ENCODE measurements at places on chromosomes 6 and 20.

GRCh38 chr6:165939047-165939446, 228.6 kb downstream of the TBXT start:
- no peak for DNase-seq

DNA sequence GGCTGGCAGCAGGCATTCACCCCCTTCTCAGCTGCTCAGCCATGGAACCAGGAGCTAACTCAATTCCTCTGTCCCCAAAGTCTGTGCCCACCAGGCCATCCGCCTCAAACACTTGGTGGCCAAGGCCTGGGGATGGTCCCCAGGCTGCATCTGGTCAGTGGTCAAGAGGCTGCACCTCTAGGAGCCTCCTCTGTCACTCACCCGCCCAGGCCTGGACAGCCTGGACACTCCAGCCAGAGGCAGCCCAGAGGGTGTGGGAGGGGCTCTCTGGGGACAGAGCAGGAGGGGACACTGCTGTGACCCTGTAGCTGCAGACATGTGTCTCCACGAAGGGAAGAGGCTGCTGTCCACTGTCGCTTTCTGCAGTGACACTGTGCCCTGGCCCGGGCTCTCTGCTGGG, 416.6 kb upstream of the SULF2 start:
- DNase-seq: no peak

DNA sequence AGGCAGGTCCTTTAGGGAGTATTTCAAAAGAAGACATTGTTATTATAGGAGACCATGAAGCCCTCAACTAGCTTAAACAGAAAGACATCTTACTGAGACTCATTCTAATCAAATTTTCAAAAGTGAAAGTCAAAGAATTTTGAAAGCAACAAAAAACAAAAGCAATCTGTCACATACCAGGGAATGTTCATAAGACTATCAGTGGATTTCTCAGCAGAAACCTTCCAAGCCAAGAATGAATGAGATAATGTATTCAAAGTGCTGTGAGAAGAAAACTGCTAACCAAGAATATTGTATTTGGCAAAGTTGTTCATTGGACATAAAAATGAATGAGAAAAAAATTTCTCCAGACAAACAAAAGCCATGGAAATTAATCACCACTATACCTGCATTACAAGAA, 48.2 kb upstream of the FUT9 start:
- no peak for DNase-seq

DNA sequence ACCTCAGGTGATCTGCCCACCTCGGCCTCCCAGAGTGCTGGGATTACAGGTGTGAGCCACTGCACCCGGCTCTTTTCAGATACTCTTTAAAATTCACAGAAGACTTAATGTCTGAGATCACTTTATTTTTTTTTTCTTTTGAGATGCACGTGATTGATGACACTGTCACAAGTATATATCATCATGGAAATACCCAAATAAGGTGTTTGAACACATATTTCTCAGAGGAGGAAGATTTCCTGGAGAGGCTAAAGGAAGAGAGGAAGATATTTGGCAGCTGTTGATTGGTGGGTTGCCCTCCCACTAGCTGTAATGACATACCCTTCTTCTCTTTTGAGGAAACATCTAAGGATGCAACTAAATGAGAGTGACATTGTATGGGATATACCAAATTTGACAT, 225.9 kb upstream of the CITED2 start:
- peak; percentile 31 for DNase-seq

DNA sequence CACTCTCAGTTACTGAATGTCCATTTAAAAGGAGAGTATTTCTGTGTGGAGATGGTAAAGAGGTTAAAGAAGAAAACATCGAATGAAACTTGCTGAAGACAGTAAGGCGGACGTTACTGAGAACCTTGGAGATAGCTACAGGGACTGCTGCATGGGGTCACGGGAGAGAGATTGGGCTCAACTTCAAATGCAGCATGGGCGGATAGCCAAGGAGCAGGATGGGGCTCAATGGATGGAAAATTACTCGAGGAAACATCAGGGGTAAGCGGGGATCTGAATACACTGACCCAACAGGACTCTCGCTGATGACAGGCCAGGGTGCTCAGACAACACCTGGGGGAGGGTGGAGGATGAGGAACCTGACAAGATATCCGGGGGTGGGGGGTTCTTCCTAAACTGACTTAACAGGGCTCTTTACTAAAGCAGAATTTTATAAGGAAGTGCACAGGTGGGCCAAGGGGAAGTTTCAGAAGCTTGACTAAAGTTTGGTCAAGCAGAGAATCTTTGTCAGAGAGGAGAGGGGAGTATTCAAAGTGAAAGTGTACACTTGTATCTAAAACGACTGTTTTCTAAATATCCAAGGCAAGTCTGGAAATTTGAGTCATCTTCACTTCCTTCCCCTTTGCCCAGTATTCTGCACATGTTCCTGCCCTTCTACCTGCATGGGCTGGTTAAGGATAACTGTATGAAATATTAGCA, 22.8 kb downstream of the ECT2L start:
- peak; percentile 24 for DNase-seq

- DNase-seq: no peak
These were observed 48.1 kb downstream of the TCP11 start for GRCh38 chr6:35093118-35093445.

DNA sequence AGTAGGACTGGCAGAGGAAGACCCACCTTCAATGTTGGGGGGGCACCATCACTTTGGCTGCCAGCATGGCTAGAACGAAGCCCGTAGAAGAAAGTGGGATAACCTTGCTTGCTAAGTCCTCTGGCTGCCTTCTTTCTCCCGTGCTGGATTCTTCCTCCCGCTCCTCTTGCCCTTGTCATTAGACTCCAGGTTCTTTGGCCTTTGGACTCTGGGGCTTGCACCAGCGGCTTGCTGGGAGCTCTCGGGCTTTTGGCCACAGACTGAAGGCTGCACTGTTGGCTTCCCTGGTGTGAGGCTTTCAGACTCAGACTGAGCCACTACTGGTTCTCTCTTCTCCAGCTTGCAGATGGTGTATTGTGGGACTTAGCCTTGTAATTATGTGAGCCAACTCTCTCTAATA, 28.2 kb downstream of the GSTA2 start:
- no peak for DNase-seq

- DNase-seq: no peak
These were observed 190.2 kb upstream of the SNX9 start for GRCh38 chr6:157632821-157633220.

- DNase-seq: peak; percentile 34
These were observed 4.2 kb downstream of the DUSP22 start for GRCh38 chr6:296151-297122.

DNA sequence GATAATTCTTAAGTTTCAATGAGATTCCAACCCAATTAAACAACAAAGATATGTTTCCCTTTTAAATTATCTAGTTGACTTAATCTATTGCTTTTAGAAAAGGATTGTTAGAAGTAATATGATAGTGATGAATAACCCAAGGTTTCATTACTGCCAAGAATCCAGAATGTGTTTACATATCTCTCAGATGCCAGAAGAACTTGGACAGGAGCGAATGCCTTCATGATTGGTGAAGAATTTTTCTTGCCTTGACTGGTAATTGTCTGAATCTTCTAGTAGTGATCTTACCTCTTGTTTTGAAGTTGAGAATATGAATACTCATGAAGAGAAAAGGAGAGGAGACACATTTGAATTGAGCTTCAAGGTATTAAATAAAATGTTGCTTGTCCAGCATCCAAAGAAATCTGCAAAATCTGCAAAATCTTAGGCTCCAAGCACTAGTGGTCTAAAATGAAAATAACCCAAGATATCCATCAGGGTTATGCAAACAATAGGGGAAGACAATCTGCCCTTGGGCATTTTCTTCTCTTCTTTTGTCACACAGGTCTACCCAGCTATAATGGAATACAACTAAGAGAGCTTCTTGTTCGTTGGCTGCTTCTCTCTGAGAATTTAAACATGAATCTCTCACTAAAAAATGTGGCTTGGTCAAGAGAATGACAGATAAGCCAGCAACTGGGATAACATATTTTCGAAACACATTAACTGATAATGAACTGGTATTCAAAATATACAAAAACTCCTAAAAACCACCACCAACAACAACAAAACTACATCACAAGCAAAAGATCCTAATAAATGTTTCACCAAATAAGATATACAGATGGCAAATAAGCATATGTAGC, 928.9 kb downstream of the EYS start:
- no peak for DNase-seq

GRCh38 chr20:24960302-24960801, 11.3 kb downstream of the CST7 start:
- no peak for DNase-seq

- no peak for DNase-seq
These were observed 355.4 kb downstream of the CDH26 start for GRCh38 chr20:60313614-60314013.

- DNase-seq: peak; percentile 75
These were observed 31.7 kb upstream of the UBR2 start for GRCh38 chr6:42532038-42532669.

GRCh38 chr20:61046721-61047351, 205.2 kb upstream of the CDH4 start:
- no peak for DNase-seq

DNA sequence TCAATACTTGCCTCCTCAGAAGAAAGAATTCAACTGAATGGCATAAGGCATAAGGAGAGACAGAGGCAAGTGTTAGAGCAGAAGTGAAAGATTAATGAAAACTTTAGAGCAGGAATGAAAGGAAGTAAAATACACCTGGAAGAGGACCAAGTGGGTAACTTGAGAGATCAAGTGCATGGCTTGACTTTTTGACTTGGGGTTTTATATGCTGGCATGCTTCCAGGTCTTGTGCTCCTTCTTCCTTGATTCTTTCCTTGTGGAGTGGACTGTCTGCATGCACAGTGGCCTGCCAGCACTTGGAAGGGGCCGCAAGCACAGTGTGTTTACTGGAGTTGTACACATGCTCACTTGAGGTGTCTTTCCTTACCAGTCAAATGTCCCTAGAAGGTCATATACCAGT, 222.1 kb upstream of the UFL1 start:
- no peak for DNase-seq

DNA sequence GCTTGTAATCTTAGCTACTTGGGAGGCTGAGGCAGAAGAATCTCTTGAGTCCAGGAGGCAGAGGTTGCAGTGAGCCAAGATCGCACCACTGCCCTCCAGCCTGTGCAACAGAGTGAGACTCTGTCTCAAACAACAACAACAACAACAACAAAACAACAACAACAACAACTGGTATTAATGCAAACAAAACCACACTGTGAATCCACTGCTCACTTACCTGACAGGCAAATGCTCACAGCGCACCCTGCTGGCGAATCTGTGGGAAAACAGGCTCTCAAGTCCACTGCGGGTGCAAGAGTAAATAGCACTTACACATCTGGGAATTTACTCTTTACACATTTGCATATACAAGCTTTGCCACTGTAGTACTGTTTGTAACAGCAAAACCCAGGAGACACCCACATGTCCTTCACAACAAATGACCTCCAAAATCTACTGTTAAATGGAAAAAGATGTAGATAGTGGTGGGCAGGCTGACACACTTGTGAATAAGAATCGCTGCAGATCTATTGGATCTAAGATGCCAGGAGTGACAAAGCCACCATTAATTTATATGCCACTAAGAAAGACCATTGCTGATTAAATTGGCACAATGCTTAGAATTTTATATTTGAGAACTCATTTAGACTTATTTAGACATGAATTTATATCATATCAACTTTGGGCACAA, 29.3 kb downstream of the NSFL1C start:
- DNase-seq: peak; percentile 84

DNA sequence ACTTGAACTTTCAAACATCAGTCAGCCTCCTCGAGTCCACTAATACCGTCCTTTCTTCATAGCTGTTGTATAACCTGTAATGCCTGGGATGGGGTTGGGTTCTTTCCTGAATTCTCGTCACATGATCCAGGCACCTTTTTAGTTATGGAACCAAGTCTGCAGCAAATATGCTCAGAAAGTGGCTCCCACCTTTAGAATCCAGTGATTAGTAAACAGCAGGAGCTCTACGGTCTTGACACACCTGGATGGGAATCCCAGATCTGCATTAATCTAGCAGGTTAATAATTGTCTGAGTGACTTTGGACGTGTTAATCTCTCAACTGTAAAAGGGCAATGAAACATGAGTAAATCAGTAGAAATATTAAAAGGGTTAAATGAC, 729 bp upstream of the ZHX3 start:
- DNase-seq: no peak

GRCh38 chr6:36267731-36268477, 2.0 kb upstream of the PNPLA1 start:
- no peak for DNase-seq

- DNase-seq: no peak
These were observed 1.9 kb downstream of the VWA7 start for GRCh38 chr6:31775184-31775583.

GRCh38 chr20:45377269-45377668, 856 bp downstream of the TP53TG5 start:
- DNase-seq: no peak

- DNase-seq: no peak
These were observed 220.8 kb upstream of the MARCKS start for GRCh38 chr6:113636357-113636824.

- no peak for DNase-seq
These were observed 39.1 kb upstream of the GTSF1L start for GRCh38 chr20:43765916-43766315.

DNA sequence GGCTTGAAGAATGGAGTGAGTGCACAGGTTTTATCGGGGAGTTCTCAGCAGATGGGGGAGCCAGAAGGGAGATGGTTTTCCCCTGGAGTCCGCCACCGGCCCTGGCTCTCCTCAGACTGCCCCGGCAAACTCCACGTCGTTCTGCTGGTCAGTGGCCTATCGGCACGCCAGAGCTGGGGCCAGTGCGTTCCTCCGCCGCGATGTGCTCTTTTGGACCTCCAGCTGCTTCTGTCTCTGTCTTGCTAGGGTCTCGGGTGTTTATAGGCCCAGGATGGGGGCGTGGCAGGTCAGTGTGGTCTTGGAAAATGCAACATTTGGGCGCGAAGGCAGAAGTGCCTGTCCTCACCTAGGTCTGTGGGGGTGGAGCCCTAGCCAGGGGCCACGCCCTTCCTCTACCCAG, 53.0 kb upstream of the ADTRP start:
- no peak for DNase-seq

DNA sequence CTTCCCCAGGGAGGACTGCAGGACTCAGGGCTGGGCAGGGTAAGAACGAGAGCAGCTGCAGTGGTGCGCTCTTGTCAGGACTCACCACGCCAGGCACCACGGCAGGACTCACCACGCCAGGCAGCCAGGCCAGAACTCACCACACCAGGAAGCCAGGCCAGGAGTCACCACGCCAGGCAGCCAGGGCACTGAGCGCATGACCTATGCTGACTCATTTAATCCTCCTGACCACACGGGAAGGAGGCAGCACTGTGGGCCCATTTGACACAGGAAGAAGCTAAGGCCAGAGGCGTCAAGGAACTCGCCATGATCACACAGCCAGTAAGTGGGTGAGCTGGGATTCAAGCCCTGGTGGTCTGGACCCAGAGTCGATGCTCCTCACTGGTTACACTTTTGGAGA, 189.3 kb downstream of the PREX1 start:
- DNase-seq: peak; percentile 67

All from suppressor macrophage treated with lipopolysaccharide for 1 hour (primary cell).